ENCODE measurements at places on chromosomes 12 and 14.

DNA sequence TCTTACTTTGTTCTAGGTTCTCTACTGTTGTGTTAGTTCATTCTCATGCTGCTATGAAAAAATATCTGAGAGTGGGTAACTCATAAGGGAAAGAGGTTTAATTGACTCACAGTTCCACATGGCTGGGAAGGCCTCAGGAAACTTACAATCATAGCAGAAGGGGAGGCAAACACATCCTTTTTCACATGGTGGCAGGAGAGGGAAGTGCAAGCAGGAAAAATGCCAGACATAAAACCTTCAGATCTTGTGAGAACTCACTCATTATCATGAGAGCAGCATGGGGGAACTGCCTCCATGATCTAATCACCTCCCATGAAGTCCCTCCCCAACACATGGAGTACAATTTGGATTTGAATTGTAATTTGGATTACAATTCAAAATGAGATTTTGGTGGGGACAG is 69.6 kb downstream of the MGST1 start:
- no peak for DNase-seq

GRCh38 chr14:95045836-95046430 is 111.4 kb downstream of the DICER1 start:
- DNase-seq, result no peak

DNA sequence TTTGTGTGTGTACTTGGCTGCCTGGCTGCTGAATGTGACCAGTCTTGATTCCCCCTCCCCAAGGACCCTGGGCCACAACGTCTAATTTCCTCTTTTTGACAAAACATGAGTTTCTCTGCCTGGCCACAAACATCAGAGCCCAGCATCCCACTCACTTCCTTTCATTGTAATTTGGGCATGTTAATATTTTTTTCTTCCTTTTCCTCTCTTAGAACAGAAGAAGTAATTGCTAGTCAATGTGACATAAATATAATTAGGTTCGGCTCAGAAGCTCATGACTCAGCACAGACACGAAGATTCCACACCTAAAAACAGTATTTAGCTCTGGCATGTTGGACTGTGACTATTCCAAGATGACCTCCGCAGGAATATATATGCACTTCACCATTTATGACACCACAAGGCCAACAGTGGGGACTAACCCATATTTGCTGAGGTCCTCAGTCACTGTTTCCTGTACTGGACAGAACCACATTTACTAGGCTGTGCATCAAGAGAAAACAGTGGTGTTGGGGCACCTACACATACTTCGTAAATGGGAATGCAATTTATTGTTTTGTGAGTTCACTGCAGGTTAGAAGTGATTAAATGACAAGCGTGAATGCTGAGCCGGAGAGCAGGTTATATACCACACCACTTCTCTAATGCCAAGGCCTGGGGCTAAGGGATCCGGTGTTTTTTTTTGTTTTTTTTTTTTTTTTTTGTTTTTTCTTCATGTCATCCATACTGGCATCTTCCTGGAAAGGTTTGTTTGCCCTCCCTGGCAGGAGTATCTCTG is 4.2 kb downstream of the GSG1 start:
- peak; percentile 76 for DNase-seq

- peak; percentile 68 for DNase-seq
Measured at GRCh38 chr12:7907009-7907408, 29.0 kb downstream of the SLC2A3 start.

DNA sequence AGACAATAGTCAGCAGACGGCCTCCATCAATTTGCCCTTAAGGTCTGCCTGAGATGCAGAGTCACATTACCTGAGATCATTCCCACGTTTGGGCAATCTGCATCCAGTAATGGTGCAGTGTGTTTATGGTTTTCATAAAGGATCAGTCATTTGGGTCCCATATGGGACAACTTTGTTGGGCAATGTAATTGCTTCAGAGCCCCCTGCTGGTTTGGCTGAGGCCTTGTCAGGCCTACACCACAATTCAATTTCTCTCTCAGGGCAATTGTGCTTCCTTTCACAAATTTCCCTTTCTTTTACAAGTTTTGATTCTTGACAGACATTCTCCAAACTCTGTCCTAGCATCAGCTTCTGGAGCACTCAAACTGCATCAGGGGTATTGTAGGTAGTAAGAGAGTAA is 191.2 kb upstream of the SSTR1 start:
- DNase-seq, result no peak
